ENCODE measurements at places on chromosomes 6 and 20. TPM values are rescaled to one million over a fixed set of nuclear protein-coding genes. Genes with fewer than 3 reads are reported as not detected.
A peak's percentile ranks its signal among the peaks of the same experiment; 100 is the strongest.

GRCh38 chr6:28981833-28982475 is 23.2 kb downstream of the ZNF311 start:
- ATAC-seq = peak; percentile 80

Gene ITPR3
- total RNA-seq = 23.7 TPM

DNA sequence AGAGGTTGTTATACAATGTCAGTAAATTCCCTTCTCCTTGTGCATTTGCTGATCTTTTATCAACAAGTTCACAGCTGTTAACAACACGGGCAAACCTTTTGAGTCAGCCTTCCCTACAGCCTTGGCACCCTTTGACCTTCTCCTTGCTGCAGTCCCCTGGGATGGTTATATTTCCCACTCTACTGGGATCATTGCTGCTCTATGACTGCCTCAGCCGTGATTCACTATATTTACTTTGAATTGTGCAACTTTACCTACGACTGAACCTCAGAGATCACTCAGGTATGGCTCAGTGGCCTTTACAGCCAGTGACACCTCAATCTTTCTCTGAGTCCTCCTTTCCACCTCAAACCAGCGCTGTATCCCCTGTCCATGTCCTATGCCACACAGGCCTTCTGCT is 1293.3 kb downstream of the EPHA7 start:
- no peak for ATAC-seq

- no peak for ATAC-seq
Observed at GRCh38 chr6:161094955-161095354, 103.4 kb downstream of the MAP3K4 start.

GRCh38 chr6:150298030-150298380 is 70.8 kb upstream of the IYD start:
- ATAC-seq = no peak

DNA sequence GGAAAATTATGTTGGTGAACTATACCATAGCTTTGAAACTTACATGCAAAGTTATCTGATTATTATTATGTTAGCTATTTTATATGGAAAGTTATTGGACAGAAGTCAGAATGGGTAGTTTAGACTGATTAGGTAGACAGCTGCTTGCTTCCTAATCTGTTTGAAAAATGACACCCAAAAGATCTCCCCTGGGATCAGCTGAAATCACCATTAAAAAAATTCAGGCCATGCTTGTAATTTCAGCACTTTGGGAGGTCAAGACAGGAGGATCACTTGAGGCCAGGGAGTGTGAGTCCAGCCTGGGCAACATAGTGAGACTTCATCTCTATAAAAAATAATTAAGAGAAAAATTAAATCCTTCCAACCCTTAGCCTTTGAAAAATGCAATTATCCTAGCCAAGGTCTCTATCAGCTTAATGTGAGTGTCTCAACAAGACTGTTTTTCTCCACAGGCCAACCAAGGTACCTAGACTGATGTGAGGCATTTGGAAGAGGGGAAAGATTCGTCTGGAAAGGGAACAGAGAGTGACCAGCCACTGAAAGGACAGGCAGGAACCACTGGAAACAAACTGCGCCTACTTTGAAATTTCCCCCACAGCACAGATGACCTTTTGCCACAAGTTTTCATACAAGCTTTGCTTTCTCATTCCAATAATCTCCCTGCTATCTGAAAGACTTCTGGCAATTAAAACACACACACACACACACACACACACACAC is 232.3 kb downstream of the GMPR start:
- no peak for ATAC-seq

- ATAC-seq = peak; percentile 99
Observed at GRCh38 chr20:11001764-11002540, 328.2 kb upstream of the JAG1 start.

GRCh38 chr20:35954200-35954906 is at the start of gene SCAND1:
TSS of gene SCAND1 (minus strand) at chr20:35954502. CDS start at chr20:35954284, 218 bp downstream.
- ATAC-seq = peak; percentile 94

Gene TRIM39
- 9.6 TPM for total RNA-seq

DNA sequence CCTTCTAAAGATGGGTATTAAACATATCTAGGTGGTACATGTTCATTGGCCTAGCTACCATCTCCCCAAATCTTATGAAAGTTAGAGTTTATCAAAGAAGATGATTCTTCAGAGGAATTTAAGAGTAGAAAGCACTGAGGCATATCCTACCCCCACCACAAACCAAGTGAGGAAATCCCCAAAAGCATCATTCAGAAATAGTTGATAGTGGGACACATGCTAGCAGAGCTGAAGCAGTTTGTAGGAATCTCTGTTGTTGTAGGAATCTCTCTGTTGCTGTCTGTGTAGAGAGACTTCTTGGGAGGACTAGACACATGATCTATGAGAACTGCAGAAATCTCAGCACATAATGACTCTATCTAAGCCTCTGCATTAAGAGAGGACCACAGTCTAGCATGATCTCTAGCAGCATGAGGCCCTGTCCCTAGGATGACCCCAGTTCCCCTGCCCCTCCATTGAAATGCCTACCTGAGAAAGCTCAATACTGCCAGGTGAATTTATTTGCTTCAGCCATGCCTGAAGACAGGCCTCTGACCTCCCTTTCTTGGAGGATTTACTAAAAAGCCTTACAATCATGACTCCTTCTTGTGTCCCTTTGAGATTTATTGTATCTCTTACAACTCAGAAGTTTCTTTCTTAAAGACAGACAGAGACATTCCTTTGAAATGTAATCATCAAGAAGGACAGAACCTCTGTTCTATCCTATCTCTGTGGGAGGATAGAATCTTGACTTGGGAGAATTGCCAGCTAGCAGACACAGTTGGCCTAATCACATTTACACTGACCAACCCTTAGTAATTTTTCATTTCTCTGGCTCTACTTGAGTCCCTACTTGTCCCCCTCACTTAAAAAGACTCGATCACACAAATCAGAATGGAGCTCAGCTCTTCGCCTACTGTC is 582.4 kb downstream of the PHF3 start:
- no peak for ATAC-seq

Gene DDX43
- 0.56 TPM for total RNA-seq

GRCh38 chr6:56742122-56742791 is 99.6 kb upstream of the DST start:
- peak; percentile 22 for ATAC-seq

- no peak for ATAC-seq
Observed at GRCh38 chr20:20134941-20135575, 82.7 kb downstream of the CFAP61 start.

- no peak for ATAC-seq
Observed at GRCh38 chr20:16241911-16242310, 331.3 kb downstream of the KIF16B start.

DNA sequence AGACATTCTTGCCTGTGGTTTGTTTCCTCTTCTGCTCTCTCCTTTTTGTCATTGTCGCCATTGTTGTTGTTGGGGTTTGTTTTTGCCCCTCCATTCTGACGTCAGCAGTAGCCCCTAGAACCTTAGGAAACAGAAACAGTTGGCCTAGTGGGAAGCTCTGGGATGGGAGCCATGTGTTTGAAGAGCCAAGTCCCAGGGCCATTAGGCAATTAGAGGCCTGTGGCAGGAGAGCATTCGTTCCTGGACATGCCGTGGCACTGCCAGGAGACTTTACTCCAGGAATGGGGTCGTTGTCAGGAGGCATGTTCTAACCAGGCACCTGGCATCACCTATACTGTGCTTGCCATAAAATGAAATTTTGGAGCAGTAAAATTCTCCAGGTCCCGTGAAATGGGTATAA is 39.7 kb downstream of the PPARD start:
- ATAC-seq = no peak

DNA sequence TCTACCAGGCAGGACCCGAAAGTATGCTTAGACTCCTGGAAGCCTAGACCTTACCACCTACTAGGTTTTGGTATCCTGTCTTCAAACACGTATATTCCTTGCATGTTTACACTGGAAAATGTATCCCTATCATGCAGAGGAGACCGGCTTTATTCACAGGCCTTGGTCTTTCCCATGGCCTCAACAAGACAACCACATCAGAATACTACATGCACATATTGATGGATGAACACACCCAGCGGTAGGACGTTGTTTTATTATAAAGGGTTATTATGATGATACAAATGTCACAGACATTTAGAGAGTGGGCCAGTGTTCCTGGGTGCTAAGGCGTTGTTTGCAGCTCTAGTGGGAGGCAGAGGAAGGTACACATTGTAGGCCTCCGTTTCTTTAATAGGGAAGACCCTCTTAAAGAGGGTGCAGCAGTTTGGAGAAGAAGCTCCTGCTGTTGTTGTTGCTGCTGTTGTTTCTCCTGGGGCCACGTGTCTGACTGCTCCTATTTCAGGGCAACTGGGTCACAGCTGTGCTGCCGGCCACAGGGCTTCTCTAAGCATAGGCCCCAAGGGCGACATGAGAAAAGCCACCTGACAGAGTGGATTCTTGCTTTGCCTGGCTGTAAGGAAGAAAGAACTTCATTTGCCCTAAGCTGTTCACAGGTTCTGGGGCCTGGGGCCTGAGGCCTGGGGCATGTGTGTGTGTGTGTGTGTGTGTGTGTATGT is 98.3 kb upstream of the SASH1 start:
- ATAC-seq = no peak

Gene ANKRD66
- not detected for total RNA-seq

Gene TSPO2
- not detected for total RNA-seq

DNA sequence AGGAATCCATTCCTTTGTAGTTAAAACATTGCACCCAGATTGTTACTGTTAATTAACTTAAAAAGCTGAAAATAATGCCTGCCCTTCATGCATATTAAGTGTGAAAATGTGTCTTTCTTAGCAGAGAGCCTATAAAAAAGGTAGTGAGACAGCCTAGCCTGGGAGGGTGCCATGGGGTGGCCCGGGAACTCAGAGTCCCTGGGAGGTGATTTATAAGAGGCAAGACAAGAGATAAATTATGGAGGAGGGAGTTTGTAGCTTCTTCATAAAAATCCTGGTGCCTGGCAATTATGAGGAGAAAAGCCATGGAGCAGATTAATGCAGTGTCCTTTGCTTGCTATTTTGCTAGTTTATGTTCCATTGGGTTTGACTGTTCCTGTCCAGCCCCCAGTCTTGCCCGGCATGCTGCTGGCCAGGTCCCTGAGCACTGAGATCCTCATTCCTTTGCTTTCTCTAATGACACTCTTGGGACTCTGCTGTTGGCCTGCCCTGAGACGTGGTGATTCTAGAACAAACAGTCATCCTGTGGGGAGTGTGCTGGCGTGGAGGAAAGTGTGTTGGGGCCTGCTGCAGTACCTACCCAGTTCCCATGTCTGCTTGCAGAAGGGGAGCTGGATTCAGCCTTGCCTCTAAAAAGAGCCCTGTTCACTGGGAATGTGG is 4.2 kb downstream of the MLN start:
- ATAC-seq = no peak

Gene WFDC12
- total RNA-seq = 5.1 TPM

- no peak for ATAC-seq
Observed at GRCh38 chr20:61435823-61436220, 183.8 kb downstream of the CDH4 start.

- peak; percentile 51 for ATAC-seq
Observed at GRCh38 chr6:143271024-143271423, 179.5 kb downstream of the ADAT2 start.

Gene ULBP3
- 3.8 TPM for total RNA-seq

Gene CLPSL2
- not detected for total RNA-seq

GRCh38 chr6:7200598-7201443 is 93.1 kb downstream of the RREB1 start:
- peak; percentile 78 for ATAC-seq

DNA sequence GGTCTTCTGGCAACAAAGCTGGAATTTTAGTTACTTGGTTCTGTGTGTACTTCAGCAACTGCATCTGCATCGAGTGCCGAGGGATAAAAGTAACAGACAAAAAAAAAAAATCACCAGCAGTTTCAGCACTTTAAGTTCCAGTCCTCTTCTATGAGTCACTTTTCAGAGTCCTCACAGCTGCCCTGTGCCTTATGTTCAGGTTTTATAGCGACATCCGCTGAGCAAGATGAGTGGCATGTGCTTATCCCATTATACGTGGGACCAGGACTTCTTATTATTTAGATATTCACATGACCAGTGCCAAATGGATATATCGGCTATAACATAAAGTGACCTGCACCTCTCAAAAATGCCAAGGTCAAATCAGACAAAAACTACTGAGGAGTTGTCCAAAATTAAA is 242.9 kb downstream of the FOXA2 start:
- no peak for ATAC-seq

Gene CFB
- total RNA-seq = 36.1 TPM

Gene DSTN
- 222 TPM for total RNA-seq

GRCh38 chr6:149235130-149235561 is 82.4 kb upstream of the TAB2 start:
- peak; percentile 32 for ATAC-seq

- peak; percentile 67 for ATAC-seq
Observed at GRCh38 chr6:30325150-30325872, 1.4 kb upstream of the TRIM39 start.

DNA sequence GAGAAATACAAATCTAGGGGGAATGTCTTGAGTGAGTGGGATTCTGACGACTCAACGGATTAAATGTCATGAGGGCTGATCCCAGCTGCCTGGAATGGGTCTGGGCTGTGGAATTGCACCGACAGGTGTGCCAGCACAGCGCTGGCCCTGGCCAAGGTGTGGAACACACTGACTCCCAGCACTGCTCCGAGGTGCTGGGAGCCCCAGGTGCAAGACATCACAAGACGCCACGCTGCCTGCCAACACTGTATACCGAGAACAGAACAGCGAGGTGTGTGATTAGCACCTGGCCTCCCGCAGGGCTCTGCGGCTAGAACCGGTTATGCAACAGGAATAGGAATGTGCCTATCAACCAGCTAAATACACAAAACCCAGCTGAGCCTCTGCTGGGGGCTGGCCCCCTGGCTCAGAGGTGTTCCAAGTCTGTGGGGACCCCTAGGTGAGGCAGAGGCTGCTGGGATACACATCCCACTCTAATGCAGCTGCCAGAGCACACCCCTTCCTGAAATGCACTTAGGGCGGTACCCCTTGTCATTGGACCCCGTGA is 24.8 kb upstream of the APMAP start:
- ATAC-seq = peak; percentile 98

- no peak for ATAC-seq
Observed at GRCh38 chr20:52975029-52975732, 3.0 kb downstream of the TSHZ2 start.

Gene RFX6
- not detected for total RNA-seq

Gene C2
- 2.9 TPM for total RNA-seq

GRCh38 chr6:167917551-167918154 is 79.8 kb upstream of the KIF25 start:
- no peak for ATAC-seq

- ATAC-seq = no peak
Observed at GRCh38 chr20:45109634-45110033, 5.3 kb downstream of the WFDC5 start.

DNA sequence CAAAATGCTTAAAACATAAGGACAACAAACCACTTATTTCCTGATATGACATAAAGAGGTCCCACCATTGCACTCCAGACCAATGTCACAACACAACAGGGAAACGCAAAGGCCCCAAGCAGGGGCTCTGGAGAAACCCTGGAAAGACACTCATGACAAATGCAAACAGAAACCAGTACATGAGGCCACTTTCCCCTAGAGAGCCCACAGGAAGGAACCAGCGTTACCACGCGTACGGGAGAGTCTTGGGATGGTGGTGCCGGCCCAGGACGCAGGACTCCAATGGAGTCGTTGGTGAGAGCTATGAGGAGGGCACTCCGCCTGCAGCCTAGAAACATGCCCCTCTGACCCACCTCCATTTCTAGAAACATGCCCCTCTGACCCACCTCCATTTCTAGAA is 20.2 kb downstream of the GMEB2 start:
- no peak for ATAC-seq

- ATAC-seq = no peak
Observed at GRCh38 chr6:116070616-116071389, 10.1 kb upstream of the FRK start.
